ENCODE measurements at places on chromosomes 6 and 20.

DNA sequence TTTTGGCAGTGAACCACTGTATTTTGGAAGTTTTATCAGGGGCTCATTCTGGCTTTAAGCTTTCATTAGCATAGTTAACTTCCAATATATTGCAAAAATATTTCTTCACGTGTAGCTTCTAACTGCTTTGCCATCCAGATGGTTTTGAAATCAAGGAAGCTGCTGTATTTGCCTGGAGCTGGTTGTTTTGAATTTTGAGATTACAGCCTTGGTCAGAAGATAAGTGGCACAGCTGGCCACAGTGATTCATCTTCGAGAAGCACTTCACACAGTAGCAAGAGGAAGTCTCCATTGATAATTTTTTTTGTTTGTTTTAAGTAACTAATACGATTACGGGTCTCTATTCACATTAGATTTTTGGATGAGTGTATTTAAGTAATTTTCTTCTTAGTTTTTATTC, 3.8 kb downstream of the APCDD1L start:
- no peak for DNase-seq

GRCh38 chr6:142698751-142699150, 246.2 kb downstream of the HIVEP2 start:
- no peak for DNase-seq

- DNase-seq = no peak
These were observed 491.0 kb upstream of the FLRT3 start for GRCh38 chr20:14828459-14828858.

GRCh38 chr6:117483004-117483644, 650 bp downstream of the DCBLD1 start:
- DNase-seq = no peak

DNA sequence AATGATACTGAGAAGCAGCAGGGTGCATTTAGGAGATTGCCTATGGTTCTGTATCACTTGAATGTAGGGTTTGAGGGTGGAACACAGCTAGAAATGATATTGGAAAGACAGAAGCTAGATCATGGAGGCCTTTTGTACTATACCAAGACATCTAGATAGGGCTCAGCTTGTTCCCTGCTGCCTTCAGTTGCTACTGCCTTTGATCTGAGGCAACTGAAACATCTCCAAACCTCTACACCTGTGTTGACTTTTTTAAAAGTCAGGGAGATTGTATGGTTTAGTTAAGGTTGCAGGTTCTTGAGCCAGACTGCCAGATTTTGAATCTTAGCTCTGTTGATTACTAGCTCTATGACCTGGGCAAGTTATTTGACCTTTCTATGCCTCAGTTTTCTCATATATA, 12.7 kb downstream of the BLTP3A start:
- no peak for DNase-seq

DNA sequence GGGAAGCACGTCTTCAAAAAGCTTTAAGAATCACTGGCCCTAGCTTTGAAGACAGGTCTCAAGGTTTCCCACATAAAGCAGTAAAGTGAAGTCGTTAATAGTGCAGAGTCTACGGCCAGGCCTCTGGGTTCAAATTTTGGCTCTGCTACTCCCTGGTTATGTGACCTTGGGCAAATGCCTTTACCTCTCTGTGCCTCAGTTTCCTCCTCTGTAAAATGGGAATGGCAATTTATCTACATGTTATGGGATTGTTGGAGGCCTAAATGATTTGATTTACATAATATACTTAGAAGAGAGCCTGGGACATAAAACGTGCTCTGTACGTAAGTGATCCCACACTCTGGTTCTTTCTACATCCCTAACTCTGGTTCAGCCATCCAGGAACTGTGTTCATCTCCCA, 32.1 kb downstream of the CPNE5 start:
- DNase-seq = no peak

GRCh38 chr6:105711216-105711615, 308.3 kb upstream of the PREP start:
- no peak for DNase-seq

DNA sequence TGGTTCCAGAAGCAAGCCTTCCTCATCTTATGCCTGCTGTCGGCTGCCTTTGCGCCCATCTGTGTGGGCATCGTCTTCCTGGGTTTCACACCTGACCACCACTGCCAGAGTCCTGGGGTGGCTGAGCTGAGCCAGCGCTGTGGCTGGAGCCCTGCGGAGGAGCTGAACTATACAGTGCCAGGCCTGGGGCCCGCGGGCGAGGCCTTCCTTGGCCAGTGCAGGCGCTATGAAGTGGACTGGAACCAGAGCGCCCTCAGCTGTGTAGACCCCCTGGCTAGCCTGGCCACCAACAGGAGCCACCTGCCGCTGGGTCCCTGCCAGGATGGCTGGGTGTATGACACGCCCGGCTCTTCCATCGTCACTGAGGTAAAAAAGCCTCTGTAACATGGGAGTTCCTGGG, 366 bp downstream of the SLC22A1 start:
- DNase-seq = no peak

GRCh38 chr6:89643406-89643805, 4.9 kb upstream of the LYRM2 start:
- DNase-seq = no peak

Measured in T-helper 22 cell (primary cell).